Heart left ventricle (tissue), 16 donors: ENCODE measurements at places on chromosomes 6 and 20. TPM values are rescaled to one million over a fixed set of nuclear protein-coding genes. Genes with fewer than 3 reads are reported as not detected.
A peak's percentile ranks its signal among the peaks of the same experiment; 100 is the strongest.

The BAG2 gene
- 4.5 TPM for polyA plus RNA-seq

The GPX5 gene
- not detected for polyA plus RNA-seq

The MYLIP gene
- 7.2 TPM for polyA plus RNA-seq

The TCFL5 gene
- polyA plus RNA-seq, result 3.7 TPM

The PDE7B gene
- 5.7 TPM for polyA plus RNA-seq

The OTOR gene
- polyA plus RNA-seq, result not detected

- no peak for DNase-seq
Measured at GRCh38 chr6:33104887-33105286, 29.1 kb downstream of the HLA-DPB1 start.

DNA sequence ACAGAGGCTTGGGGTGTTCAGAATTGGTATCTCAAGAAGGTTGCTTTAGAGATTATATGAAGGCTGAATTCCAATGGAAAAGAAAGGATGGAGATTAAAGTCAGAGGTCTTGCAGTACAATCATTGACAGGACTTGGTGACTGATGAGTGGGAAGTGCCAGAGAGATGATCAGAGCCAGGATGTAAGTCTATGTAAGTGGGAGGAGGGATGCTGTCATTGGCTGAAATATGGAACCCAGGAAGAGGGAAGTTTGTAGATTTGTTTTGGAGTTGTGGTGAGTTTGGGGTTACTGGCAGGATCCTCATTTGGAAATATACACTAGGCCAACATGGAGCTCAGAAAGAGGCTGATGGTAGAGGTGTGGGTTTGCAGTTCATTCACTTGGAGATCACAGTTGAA lies 23.8 kb upstream of the TNFAIP3 start:
- no peak for DNase-seq

- no peak for DNase-seq
Measured at GRCh38 chr6:34904990-34905613, 16.0 kb downstream of the ANKS1A start.

DNA sequence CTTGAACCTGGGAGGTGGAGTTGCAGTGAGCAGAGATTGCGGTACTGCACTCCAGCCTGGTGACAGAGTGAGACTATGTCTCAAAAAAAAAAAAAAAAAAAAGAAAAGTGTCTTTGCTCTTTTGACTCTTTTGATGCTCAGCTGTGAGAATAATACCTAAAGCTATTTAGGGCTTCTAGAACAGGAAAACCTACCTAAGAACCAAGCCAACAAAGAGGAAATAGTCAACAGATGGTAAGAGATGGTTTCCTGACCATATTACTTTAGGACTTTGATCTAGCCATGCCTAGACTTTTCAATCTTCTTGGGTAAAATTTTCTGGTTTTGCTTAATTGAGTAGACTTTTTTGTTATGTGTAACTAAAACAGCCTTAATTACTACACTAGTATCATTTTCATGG lies 508.1 kb downstream of the EPHA7 start:
- no peak for DNase-seq

- DNase-seq, result no peak
Measured at GRCh38 chr6:166266336-166266735, 41.9 kb downstream of the PRR18 start.

DNA sequence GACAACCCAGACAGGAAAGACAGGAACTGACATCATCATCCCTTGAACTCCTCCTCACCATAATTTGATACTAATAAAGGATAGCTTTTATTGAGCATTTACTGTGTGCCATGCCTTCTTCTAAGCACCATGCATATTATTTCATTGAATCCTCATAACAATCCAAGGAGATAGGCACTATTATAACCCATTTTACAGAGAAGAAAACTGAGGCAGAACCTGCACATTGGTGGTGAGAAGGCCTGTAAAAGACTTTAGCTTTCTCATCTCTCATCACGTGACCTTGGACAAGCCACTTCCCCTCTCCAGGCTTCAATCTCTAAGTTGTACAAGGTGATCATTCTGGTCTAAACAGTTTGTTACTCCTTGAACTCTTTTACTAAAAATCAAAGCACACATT lies 34.5 kb upstream of the PREX1 start:
- DNase-seq, result no peak

DNA sequence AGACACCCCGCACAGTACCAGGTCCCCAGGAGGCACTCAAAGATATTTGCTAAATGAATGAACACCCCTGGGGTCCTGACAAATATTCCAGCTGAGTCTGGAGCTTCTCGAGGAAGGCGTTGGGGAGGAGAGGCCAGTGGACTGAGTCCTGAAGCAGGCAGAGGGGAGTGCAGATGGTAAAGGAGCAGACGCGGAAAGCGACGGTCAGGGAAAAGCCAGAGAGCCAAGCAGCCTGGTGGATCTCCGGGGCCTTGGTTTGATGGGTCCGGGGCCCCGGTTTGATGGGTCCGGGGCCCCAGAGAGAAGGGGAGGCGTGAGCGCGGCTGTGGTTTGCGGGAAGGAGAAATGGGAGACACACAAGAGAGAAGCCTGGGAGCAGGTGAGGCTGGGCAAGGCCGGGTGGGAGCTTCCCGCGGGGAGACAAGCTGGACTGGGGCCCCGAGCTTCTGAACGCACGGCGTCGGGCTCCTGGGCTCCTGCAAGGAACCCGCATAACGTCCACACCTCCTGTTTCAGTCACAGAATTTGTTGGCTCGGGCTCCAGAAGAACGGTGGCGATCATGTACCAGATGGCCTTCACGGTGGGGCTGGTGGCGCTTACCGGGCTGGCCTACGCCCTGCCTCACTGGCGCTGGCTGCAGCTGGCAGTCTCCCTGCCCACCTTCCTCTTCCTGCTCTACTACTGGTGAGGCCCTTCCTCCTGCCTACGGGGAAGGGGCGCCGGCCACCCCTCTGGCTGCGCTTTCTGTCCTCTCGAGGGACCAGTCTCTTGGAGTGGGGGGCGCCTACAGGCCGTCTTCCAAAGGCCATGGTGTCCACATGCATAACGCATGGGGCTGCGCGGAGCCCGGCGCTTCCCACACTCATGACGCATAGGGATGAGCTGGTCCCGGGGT lies 12.1 kb downstream of the SLC22A1 start:
- DNase-seq, result no peak

DNA sequence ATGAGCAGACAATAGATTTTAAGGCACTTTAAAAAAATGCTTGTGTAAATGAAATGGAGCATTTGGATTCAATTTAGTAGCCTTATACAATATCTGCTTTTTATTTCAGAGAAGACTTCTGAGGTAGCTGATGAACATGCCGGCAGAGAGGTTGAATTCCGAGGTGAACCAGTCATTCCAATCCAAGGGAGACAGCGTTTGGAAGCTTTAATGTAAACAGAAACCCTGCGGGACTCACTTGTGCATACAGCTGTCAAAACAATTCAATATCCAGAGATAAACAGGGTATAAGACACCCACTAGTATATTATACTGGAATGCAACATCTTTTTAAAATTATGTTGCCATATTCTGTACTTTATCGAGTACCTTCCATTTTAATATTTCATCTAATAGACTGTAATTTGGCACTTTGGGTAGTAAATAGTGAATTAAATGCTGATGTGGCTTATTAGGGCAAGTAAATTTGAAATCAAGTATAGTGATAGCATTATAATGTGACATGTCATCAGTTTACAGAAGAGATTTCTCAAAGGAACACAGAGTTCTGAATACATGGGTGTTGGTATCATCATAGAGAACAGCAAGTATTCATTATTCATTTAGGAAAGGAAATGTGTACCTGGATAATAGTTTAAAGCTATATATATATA lies 347.7 kb downstream of the PRKN start:
- DNase-seq, result no peak

DNA sequence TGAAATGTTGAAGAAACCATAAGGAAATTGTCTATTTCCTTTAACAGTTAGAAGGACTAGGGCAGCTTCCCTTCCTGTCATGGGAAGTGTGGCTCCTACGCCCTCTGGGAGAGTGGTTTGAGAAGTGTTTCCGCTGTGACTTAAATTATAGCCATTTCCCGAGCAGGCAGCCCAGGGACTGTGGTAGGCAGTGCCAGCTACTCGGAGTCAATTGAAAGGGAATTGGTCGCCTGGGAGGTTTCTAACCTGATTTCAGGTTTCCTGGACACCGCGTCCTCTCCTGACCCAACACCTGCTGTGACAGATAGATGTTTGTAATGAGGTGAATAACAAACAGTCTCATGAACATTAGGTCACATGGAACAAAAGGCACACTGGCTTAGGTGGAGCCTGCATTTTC lies 256.1 kb upstream of the PLCB4 start:
- DNase-seq, result peak; percentile 21

GRCh38 chr6:76043690-76044089 lies 28.8 kb downstream of the IMPG1 start:
- no peak for DNase-seq

- no peak for DNase-seq
Measured at GRCh38 chr20:36815454-36816091, 42.0 kb upstream of the DSN1 start.

GRCh38 chr6:53066077-53066417 lies 843 bp downstream of the FBXO9 start:
- DNase-seq, result peak; percentile 58

- DNase-seq, result no peak
Measured at GRCh38 chr6:81950877-81951276, 198.4 kb upstream of the TENT5A start.

GRCh38 chr20:32451340-32451681 lies 93.2 kb downstream of the ASXL1 start:
- no peak for DNase-seq

DNA sequence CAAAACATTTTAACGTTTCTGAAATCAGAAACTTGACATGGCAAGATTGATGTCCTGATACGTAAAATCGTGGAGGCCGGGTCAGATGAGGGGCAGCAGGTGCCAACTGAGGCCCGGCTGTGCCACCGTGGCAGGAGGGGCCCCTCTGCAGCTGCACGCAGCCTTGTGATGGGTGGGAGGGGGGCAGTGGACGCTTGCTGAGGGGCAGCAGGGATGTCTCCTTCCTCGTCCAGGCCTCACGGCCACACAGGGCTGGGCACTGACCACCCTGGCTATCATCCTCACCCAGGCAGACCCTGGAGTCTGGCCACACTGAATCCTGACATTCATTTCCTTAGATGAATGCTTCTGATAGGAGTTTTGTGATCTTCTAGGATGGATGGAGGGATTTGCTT lies 114.7 kb downstream of the ERMARD start:
- no peak for DNase-seq

GRCh38 chr20:61757-62156 lies 25.7 kb upstream of the DEFB125 start:
- no peak for DNase-seq

DNA sequence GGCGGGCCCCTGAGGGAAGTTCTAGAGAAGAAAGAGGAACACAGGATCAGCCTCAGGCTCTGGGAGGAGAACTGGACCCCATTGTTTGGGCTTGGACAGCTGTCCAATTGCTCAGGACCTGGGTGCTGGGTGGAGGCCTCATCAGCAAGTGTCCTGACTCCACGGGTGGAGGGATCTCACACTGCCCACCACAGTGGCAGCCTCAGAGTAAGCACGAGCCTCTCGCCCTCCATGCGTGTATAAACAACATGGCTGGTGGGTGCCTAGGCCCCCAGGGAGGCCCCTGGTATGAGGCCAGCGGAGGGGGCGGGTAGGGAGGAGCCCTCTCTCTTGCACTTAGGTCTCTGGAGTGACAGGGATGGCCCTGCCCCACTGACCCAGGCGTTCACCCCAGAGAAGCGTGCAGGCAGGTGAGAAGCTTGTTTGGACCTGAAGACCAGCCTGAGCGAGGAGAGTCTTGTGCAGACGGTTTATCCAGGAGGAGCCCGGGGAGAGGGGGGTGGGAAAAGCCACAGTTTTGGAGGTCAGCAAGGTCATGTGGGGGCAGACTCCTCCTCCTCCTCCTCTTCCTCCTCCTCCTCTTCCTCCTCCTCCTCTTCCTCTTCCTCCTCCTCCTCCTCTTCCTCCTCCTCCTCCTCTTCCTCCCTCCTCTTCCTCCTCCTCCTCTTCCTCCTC lies 41.9 kb upstream of the BHLHE23 start:
- peak; percentile 9 for DNase-seq

DNA sequence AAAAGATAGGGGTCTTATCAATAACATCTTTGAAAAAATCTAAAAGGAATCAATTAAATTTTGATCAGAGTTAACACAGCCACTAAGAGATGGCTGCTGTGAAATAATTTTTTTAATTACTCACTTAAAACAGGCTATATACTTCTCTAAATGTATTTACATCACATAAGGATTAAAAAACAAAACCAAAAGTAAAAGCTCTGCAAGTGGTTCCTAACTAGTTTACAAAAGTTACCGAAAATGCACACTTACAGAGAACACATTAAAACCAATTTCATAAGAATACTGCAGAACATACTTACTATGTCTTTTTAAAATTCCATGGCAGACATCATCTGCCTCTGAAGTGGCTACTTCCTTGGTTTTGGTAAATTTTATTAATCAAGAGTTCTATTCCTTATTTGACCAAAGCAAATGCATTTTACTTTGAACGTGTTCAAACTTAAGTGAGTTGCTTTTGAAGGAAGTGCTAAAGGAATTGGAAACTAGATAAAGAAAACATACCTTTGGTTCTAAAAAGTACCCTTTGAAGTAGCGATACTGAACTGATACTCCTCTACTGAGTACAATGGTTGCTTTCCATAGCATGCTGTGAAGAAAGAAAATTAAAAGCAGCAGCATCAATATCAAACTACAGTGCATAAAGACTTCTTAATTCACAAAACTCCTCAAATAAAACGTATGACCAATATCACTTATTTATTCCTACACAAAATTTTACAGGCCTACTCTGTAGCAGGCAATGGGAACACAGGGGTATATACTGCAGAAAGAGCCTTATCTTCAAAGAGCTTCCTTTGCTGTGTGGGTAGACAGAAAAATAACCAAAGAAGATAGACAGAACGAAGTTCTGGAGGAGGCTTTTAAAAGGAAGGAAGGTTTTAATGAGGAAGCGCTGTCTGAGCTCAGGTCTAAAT lies 157.1 kb upstream of the SHLD1 start:
- DNase-seq, result no peak

- no peak for DNase-seq
Measured at GRCh38 chr6:40799296-40800140, 212.4 kb upstream of the LRFN2 start.

DNA sequence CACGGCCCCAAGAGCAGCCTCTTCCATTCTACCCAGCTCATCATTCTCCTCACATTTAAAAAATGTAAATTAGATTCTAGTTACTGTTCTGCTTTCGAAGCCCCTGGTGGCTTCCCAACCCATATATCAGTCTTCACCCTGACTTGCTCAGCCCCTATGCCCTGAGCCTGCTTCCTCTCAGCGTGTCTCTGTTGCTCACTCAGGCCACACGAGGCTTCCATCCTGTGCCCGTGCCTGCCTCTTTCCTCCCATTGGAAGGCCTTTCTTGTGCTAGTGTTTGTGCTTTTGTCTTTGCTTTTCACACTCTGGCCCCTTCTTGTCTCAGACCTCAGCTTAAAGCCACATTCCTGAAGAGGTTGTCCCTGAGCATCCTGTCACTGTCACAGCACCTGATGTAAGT lies 78.1 kb downstream of the AFDN start:
- DNase-seq, result no peak

- no peak for DNase-seq
Measured at GRCh38 chr20:19056909-19057308, 155.5 kb upstream of the SLC24A3 start.

- peak; percentile 53 for DNase-seq
Measured at GRCh38 chr6:110645685-110646418, 169.4 kb downstream of the CDK19 start.
